RCC 7860 (cell line): ENCODE measurements at places on chromosomes 16 and 17.
A peak's percentile ranks its signal among the peaks of the same experiment; 100 is the strongest.

GRCh38 chr16:66026211-66026610, 340.3 kb upstream of the CDH5 start:
- DNase-seq: no peak

DNA sequence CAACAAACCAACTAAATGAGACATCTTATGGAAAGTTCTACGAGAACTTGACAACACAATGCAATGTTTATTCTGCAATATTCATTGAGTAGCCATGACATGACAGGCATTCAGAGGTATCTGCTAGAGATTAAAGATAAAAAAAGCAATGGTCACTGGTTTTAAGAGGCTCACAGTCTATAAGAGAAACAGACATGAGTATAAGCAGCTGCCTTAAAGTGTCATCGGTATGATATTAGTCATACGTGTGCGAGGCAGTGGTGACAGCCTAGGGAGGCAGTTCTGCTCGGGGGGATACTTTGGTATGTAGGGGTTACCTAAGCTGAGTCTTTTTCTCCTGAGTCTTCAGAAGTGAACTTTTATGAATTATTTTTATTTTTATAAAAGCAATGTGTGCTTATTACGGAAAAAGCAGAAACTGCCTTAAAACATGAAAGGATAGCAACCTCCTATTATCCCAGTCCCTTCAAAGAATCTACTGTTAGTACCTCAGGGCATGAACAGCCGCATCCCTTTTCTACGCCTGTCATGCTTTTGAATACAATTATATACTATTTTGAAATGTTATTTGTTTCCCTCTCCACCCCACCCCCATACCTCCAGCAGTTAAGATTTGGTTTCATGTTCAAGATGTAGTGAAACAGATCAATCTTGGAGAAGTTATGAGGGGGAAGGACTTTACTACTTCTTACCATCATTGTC, 7.7 kb downstream of the ST6GALNAC1 start:
- no peak for DNase-seq

DNA sequence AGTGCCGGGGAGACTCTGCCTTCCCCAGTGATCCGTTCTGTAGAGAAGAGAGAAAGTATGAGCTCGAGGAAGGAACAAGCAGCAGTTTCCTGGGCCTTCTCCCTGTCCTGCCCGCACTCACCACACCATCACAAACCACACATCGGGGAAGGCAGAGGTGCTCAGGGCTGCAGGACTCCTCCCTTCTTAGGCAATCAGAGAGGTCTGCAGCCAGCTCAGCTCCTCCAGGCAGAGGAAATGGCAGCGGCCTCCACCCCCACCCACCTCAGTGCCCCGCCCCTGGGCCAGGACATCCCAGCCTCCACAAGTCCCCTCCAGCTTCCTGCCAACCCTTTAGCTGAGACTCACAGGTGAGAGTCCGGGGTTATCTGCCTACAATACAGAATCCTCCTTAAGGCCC, 2.0 kb downstream of the ZNF319 start:
- peak; percentile 41 for DNase-seq

DNA sequence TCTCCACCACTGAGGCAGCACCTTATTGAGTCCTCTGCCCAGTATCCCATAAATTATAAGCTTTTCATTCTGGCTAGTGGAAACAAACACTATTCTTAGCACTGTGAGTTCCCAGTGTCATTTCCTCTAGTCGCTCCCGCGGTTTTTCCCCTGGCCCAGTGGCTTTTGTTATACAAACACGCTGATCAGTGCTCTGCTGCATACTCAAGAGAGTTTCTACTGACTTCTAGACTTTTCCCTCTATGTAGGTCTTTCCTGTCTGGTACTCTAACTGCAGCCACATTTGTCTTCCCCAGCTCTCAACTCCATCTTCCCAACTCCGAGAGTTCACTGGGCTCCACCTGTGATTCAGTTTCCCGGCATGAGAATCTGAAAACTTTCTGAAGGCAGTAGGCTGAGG, 556.6 kb upstream of the SALL1 start:
- DNase-seq: no peak

DNA sequence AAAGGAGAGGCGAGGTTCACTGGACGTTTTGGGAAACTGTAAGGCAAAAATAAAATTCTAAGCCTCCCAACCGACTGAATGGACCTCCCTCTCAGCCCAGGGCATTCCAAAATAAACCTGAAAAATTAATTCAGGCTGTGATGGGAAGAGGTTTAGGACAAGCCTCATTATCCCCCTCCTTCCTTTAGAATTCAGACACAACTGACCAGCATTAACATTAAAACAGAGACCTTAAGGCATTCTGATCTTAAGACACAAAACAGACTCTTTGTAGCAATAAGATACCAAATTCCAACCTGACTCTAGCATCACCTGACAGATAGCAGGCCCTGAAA, 298 bp upstream of the LDHD start:
- no peak for DNase-seq

- DNase-seq: no peak
These were observed 24.2 kb upstream of the ABCA9 start for GRCh38 chr17:69084911-69085310.

- peak; percentile 31 for DNase-seq
These were observed 188.2 kb downstream of the FTO start for GRCh38 chr16:53892155-53892554.

GRCh38 chr17:31562376-31562840, 170.9 kb downstream of the RAB11FIP4 start:
- no peak for DNase-seq

GRCh38 chr17:47744168-47745036, 11.4 kb downstream of the TBX21 start:
- no peak for DNase-seq

GRCh38 chr16:72357910-72358309, 186.0 kb upstream of the PMFBP1 start:
- no peak for DNase-seq

- DNase-seq: no peak
These were observed 37.6 kb downstream of the OR3A1 start for GRCh38 chr17:3260600-3260999.

DNA sequence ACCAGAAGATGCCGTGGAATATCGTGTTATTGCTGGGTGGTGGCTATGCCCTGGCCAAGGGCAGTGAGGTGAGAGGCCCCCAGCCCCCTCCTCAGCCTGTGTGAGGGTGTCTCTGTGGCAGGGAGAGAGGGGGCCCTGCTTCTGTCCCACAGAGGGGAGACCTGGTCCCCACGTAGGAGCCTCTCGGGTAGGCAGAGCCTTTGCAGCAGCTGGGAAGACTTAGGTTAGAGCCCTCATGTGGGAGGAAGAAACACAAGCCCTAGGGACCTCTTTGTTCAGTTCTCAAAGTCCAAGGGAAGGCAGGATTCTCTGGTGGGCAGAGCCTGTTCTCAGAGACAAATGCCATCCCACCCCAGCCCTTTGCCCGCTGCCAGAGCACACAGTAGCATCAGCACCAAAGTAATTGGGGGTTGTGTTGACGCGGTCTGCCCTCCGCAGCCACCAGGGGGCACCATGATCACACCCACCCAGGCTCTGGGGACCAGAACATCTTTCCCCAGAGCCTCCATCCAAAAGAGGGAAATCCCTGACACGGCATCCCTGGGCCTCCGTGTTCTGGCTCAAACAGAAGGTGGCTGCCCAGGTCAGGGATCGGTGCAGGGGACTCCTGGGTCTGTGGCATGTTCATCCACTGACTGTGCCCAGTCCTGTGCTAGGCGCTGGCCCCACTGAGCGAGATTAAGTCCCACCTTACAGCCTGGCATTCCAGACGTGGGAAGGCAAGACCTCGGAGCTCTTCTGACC, 11.5 kb upstream of the FOXN1 start:
- DNase-seq: peak; percentile 37

DNA sequence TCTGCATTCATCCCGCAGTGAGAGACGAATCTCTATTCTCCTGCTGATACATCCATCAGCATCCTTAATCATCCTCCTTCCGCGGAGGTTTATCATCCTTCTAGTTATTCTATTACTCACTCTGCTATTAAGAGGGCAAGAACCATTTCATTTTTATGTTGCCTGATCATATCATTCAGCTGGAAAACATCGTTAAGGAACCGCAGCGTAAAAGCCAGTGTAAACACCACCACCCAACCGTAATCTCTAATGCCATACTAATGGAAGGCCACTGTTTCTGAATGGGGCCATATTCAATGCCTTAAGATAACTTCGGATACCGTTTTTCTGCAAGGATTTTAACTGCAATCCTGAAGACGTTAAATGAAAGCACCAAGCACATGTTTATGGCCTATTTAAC, 36.7 kb upstream of the ERCC4 start:
- DNase-seq: no peak

- DNase-seq: no peak
These were observed 86.6 kb downstream of the PLXDC1 start for GRCh38 chr17:39064819-39065218.

- peak; percentile 70 for DNase-seq
These were observed 35.1 kb downstream of the IGF2BP1 start for GRCh38 chr17:49031965-49032928.

DNA sequence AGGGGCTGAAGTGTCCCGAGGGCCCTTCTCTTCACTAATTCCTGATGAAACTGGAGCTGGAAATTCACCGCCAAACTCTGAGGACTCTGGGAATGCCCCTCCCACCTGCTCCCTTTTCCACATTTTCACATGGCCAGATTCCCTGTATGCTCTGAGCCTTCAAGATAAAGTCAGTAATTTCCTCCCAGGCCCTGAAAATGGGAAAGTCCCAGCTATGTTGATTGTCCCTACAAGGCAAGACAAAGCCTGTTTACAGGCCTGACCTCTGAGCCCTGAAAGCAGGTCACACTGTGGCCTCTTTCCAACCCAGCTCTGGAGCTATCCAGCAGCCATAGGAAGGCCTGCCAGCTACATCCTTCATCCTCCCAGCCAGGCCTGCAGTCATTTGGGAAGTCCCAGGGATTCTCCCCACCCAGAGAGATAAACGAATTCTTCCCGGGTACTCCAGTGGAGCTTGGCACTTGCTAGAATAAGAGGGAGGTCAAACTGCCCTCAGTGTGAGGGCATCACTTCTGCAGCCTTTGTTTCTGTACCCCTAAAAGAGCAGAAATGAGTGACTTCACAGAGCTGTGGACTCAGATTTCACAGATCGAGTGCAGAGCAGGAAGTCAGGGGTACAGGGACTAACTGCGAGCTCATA, 19.6 kb upstream of the CCL2 start:
- DNase-seq: peak; percentile 58

GRCh38 chr16:88948781-88949490, 28.1 kb downstream of the CBFA2T3 start:
- DNase-seq: no peak

- DNase-seq: no peak
These were observed 55.8 kb downstream of the ZFHX3 start for GRCh38 chr16:72992142-72992601.

GRCh38 chr16:15643048-15643945, at the start of gene MARF1:
Gene MARF1, minus strand, starts transcription at chr16:15643154. Its CDS starts 3,921 bp downstream, at chr16:15639233.
- peak; percentile 79 for DNase-seq

DNA sequence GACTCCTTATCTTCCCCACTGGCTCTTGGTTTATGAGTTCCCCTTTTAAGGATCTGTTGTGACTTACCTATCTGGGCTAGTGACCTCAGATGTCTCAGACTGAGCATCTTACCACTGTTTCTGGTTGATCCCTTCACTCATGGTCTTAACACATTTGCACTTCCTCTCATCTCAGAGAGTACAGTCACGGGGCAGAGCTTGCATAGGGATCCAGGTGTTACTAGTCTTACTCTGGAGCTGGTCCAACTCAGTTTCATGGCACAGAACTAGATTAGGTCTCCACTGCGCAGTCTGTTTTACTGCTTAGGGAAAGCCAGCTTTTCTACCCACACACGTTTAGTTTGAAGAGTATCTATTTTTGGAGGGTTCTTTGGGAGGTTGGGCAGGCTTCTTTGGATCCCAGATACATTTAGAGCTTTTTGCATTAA, 10.2 kb downstream of the GABARAPL2 start:
- no peak for DNase-seq

DNA sequence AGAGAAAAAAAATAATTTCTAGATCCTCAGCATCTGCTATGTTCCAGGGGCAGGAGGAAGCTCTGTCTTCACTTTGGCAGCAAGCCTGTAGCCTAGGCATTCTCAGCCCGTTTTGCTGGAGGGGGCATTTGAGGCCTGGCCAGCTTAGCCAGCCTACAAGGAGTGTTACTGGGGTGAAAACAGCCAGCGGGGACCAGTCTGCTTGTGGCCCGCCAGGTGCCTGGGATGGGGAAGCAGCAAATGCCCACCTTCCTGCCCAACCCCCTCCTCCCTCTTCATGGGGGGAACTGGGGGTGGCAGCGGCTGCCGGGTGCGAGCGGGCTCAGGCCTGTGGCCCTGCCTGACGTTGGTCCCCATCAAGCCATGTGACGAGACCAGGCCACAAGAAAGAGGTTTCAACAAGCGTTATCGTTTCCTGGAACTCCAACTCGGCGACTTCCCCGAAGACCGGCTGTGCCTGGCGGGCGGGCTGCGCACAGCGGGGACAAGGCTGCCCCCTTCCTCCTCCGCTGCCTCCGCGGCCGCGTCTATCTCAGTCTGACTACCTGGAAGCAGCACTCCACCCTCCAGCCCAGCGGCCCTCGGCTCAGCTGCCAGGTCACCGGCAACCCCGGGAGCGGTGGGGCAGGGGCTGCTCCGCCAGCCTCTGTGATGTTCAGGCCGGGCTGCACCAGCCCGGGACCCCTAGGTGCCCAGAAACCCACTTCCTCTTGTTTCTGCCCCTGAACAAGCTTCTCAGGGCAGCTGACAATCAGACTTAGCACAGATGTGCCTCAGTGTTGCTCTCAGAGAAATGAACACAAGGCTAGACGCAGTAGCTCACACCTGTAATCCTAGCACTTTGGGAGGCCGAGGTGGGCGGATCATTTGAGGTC, 22.9 kb downstream of the SOCS1 start:
- DNase-seq: no peak

DNA sequence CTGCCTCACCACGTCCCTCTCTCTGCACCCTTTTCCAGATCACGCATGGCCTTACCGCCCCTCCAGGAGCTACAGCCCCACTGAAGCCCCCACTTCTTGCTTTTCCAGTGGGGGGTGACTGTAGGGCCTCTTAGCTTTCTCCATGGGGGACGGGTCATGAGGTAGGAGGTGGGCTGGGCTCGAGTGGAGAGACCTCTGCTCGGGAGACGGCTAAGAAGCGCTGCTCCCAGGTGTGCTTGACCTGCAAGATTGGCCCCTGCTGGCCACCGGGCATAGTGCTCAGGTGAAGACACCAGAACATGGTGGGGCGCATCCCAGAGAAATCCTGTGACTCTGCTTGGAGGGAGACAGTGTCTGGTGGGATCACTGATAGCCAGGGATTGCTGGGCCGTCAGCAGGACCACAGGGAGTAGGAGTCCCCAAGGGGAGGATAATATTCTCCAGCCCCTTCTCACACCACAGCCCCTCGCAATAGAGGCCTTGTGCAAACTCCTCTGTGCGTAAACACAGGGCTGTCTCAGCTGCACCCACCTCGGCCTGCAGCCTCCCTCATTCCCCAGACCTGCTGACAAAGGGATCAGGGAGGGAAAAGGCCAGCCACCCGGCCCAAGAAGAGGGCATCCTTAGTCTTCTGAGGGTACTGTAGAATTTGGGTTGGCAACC, 8.9 kb upstream of the GALK1 start:
- no peak for DNase-seq

- DNase-seq: no peak
These were observed 32.3 kb downstream of the BRCA1 start for GRCh38 chr17:43092901-43093300.
